A375 (cell line): ENCODE measurements at places on chromosomes 13 and 19. TPM values are rescaled to one million over a fixed set of nuclear protein-coding genes. Genes with fewer than 3 reads are reported as not detected.

ZNF540 gene
- 0.15 and 2.0 TPM in 2 replicates for total RNA-seq

ZNF93 gene
- 7.7 and 8.3 TPM in 2 replicates for total RNA-seq

PROZ gene
- not detected in 2 replicates for total RNA-seq

GNG7 gene
- 1.7 and 1.8 TPM in 2 replicates for total RNA-seq

PDCD5 gene
- total RNA-seq, result 228 and 249 TPM in 2 replicates

SGCG gene
- 0.79 and 2.2 TPM in 2 replicates for total RNA-seq

KCTD12 gene
- total RNA-seq, result 1.6 and 2.0 TPM in 2 replicates
